ENCODE measurements at places on chromosomes 12 and 14. TPM values are rescaled to one million over a fixed set of nuclear protein-coding genes. Genes with fewer than 3 reads are reported as not detected.

Gene SOS2
- 13.4 TPM for polyA plus RNA-seq

Gene IAPP
- 0.33 TPM for polyA plus RNA-seq

Gene FSCB
- not detected for polyA plus RNA-seq

Gene OAS2
- polyA plus RNA-seq, result 2.2 TPM

Gene SLCO1A2
- polyA plus RNA-seq, result not detected

Gene EIF2B2
- 28.9 TPM for polyA plus RNA-seq

Gene CDCA3
- polyA plus RNA-seq, result 0.64 TPM

Gene PXN
- polyA plus RNA-seq, result 126 TPM

Gene NTN4
- 12.9 TPM for polyA plus RNA-seq

Gene C12orf50
- polyA plus RNA-seq, result not detected

Gene SUSD6
- 24.4 TPM for polyA plus RNA-seq

Gene PSMA3
- polyA plus RNA-seq, result 123 TPM

Gene MMP19
- polyA plus RNA-seq, result 100 TPM

Gene NGB
- 0.14 TPM for polyA plus RNA-seq

Gene OR4E2
- polyA plus RNA-seq, result not detected

Gene NKX2-8
- not detected for polyA plus RNA-seq

Gene KRT72
- polyA plus RNA-seq, result 0.13 TPM

Gene ARF6
- 13.2 TPM for polyA plus RNA-seq

Data from adipose tissue (tissue), 3 donors.